ENCODE measurements at places on chromosomes 7 and 10.

- peak; percentile 71 for DNase-seq
These were observed 38.3 kb downstream of the LYZL2 start for GRCh38 chr10:30591249-30591670.

- no peak for DNase-seq
These were observed 321.6 kb upstream of the RNF32 start for GRCh38 chr7:156318926-156319325.

- DNase-seq: no peak
These were observed 172.1 kb downstream of the DIP2C start for GRCh38 chr10:517241-517830.

DNA sequence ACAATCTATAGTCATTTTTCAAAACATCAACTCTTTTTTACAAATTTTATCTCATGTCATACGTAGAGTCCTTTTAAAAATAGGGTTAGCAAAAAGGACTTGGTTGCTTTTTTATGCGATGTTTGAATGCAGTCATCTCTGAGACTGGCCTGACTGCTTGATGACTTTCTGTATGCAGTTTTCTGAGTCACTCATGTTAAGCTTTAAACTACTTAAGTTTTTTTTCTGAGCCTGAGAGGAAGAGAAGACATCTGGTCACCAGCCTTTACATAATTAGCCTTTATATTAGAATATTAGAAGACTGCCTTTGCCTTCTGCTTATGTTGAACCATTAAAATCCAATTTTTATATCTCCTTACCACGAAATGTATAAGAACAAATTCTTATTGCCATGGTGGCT is 834.4 kb upstream of the MBL2 start:
- DNase-seq: no peak

GRCh38 chr7:5383314-5384098 is 40.1 kb downstream of the TNRC18 start:
- DNase-seq: no peak

- no peak for DNase-seq
These were observed 65.3 kb upstream of the ABLIM1 start for GRCh38 chr10:114723361-114723760.

- DNase-seq: peak; percentile 41
These were observed 19.8 kb upstream of the KDM7A start for GRCh38 chr7:140196361-140197217.

GRCh38 chr7:86926732-86927131 is 132.7 kb downstream of the ELAPOR2 start:
- no peak for DNase-seq

- no peak for DNase-seq
These were observed 139.0 kb downstream of the DOCK1 start for GRCh38 chr10:127044186-127044585.

DNA sequence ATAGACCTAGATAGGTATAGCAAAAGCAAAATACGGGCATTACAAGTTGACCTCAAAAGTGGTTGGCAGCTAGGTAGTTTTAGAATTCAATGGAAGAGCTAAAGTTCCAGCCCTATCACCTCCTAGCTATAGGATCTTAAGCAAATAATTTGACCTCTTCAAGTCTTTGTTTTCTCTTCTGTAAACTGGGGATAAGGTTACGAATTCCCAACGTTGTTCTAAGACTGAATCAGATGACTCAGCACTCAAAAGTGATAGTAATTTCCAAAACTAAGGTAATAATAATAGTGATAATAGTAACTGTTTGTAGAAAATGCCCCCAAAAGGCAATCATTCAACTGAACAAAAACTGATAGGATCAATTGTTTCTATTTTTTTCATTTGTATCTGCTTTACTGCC is 445.2 kb downstream of the KCNMA1 start:
- DNase-seq: no peak

DNA sequence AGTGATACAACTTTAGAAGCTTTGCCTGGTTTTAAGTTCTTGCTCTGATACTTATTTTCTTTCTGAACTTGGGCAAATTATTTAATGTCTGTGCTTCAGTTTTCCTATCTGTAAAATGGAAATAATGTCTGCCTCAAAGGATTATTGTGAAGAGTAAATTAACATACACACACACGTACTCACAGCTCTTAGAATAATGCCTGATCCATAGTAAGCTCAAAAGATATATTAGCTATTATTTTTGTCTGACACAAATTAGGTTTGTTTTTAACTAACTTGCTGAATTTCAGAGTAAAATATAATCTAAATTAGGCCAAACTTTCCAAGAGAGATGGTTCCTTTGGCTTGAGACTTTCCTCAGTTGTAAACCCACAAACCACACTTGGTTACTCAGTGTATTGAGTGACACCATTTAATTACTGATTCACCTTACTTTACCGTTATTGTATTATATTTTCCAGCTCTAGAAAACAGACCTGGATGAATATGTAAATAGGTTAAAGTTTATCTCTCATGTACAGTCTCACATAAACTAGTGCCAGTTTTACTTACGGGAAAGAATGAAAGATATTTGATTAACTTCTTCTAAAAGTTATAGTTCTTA is 50.4 kb downstream of the VTI1A start:
- DNase-seq: no peak

DNA sequence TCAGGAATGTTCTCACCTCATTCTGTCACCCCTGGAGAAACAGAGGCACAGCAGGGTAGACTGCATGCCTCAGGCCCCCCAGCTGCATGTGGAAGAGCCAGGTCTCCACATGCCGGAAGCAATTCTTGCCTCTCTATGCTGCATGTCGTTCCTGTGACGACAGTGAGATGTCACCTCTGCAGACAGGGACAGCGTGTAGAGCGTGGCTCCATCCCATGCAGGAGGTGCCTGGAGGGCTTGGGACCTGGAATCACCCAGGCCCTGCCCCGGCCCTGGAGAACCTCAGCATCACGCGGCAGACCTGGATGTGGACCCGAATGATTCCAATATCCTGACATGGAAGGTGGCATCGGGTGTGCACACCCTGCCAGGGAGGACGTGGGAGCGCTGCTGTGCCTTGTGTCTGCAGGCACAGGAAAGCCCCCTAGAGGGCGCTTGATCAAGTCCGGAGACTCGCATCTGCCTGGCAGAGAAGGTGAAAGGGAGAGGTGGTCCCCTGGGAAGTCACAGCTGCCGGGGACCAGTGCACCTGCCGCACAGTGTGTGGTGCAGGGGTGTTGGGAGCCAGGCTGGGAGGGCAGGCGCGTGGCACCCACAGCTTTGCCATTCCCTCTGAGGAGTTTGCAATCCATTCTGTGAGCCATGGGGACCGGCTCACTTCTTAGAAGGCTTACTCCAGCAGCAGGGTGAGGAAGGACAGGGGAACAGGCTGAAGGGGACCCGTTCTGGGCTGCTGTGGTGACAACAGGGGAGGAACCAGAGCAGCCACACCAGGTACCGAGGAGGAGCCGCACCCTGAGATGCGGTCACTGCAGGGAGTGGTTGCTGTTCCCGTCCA is 45.3 kb upstream of the EN2 start:
- DNase-seq: peak; percentile 33

DNA sequence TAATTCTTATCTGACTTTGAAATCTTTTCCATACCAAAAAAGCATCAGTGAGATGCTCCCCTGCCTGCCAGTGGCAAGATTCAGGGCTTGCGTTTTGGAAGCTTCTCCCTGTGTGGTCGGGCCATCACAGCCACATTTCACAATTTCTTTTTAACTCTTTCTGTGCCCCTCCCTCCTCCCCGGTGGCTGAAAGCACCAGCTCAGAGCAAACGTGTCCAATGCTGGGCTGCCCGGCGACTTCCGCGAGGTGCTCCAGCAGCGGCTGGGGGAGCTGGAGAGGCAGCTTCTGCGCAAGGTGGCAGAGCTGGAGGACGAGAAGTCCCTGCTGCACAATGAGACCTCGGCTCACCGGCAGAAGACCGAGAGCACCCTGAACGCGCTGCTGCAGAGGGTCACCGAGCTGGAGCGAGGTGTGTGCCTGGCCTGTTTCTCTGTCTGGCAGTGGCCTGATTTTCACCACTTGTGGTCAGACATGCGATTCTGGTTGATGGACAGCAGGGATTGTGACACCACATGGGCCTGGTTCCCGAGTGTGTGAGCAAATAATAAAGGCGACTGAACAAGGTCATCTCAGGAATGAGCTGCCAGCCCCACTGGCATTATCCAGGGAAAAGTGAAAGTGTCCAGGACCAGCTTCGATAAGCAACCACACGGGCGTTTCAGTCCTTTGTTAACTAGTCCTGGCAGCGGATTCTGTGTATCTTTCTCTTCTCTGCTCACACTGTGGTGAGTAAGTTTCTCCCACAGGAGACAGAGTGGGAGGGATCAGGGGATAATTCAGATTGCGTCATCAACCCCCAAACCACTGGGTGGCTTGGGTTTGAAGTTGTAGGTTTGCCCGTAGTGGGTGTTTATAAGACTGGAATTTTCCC is 2.6 kb downstream of the NPTX2 start:
- no peak for DNase-seq

GRCh38 chr10:77710759-77711682 is 73.4 kb upstream of the KCNMA1 start:
- DNase-seq: peak; percentile 84

DNA sequence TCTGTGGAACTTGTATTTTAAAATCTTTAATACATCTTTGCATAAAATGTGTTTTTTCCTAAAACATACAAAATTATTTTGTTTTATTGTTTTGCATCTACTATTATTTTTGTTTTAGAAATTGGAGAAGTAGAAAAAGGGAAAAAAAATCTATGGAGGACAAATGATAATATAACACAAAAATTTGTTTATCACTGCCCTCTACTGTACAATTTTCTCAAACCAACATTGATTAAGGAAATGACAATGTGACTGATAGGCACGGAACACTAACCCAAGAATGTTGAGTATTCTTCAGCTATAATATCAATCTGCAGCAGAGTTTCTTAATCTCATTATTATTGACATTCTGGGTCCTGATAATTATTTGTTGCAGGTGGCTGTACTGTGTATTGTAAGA is 9.5 kb upstream of the ING3 start:
- no peak for DNase-seq

DNA sequence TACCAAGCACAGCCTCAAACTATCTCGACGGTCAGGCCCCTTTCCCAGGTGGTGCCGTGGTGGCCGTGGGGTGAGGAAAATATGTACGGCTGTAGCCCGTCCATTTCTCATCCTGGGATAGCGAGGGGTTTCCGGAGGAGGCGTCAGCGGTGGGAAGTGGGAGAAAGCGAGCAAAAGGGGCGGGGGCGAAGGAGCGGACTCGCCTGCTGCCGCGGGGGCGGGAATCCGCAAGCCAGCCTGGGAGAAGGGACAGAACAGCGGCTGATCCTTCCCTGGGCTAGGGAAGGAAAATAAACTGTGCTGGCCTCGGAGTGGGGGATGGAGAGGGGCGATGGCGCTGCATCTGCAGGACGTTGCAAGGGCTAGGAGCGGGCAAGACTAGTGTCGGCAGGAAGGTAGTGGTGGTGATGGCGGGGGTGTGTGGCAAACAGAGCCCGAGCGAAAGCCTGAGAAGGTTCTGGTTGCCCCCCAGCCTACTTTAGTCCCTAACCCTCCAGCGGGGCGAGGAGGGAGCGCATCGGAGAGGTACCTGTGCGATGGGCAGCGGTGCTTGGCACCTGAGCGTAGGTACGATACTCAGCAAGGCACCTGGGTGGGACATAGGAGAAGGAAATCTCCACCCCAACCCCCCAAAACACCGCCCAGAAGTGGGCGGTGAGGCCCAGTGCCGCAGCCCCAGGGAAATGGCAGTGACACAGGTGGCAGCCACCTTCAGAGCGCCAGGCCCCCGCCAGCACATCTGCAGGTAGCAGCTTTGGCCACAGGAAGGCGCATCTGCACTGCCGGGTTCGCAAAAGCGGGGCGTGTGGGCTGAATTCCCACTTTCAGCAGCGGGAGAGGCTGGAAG is 49.9 kb upstream of the STEAP1B start:
- DNase-seq: peak; percentile 47

GRCh38 chr7:106381252-106381651 is 96.5 kb upstream of the NAMPT start:
- DNase-seq: no peak

DNA sequence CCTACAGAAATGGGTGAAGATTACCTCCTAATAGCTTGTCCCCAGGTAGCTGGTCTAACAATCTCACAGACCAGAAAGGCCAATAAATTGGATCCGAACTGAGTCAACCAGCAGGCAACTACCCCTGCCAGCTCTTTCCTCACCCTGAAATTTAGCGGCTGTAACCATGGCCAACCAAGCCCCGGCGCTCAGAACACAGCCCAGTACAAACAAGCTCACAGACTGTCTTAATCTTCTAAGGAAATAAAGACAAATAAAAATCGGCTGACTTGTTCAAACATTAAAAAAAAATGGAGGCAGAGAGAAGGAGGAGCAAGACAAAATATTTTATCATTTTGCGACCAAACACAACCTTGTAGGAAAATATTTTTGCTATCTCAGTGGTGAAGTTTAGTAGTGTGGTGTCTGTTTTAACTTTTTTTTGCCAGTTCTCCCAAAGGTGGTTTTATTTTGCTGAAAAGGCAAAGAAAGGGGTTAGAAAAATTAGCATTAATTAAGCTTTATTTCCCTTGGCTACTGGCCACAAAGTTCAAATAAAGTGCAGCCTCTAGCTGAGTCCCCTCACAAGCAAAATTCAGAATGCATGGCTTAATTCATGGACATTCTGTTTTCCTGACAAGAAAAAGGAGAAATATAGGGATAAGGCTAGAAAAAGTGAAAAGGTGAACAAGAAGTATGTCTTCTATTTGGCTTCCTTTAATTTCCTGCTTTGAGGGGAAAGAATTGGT is 313.0 kb upstream of the NPVF start:
- DNase-seq: no peak

DNA sequence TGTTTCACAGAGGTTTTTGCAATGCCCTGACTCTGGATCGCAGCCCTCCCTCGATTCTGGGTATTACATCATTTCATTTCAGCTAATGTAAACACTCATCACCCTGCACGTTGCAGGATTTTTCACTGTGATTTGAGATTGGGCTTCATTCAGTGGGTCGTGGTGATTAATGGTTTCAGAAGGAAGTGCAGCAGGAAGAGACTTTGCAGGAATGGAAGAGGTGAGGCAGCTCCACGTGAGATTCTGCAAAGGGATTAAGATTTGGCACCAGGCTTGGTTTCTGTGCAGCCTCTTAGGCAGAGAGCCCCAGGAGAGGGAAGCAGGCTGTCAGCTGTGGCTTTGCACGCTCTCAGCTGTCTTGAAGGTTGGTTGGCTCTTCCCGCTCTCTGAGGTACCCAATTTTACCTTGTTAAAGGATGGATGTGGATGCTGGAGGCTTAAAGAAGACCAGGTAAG is 95.2 kb downstream of the PLCE1 start:
- DNase-seq: peak; percentile 46

DNA sequence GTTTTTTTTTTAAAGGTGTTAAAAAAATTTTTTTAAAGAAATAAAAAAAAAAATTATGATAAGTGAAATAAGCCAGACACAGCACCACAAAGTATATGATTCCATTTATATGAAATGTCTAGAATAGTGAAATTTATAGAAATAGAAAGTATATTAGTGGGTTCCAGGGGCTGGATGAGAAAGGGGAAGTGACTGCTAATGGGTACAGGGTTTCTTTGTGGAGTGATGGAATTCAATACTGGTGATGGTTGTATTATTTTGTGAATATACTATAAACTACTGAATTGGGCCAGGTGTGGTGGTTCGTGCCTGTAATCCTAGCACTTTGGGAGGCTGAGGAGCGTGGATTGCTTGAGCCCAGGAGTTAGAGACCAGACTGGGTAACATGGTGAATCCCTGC is 82.2 kb downstream of the KBTBD2 start:
- DNase-seq: no peak

- DNase-seq: peak; percentile 67
These were observed 89.0 kb upstream of the FGFR2 start for GRCh38 chr10:121687095-121687813.

GRCh38 chr7:16400893-16401275 is 20.5 kb downstream of the CRPPA start:
- no peak for DNase-seq

GRCh38 chr7:143504937-143505297 is 27.2 kb downstream of the TAS2R41 start:
- DNase-seq: no peak

- DNase-seq: no peak
These were observed 26.3 kb upstream of the IFRD1 start for GRCh38 chr7:112423987-112424386.

Measured in right hindlimb (tissue), 1 donor.